ENCODE measurements at places on chromosomes 3 and 15.

DNA sequence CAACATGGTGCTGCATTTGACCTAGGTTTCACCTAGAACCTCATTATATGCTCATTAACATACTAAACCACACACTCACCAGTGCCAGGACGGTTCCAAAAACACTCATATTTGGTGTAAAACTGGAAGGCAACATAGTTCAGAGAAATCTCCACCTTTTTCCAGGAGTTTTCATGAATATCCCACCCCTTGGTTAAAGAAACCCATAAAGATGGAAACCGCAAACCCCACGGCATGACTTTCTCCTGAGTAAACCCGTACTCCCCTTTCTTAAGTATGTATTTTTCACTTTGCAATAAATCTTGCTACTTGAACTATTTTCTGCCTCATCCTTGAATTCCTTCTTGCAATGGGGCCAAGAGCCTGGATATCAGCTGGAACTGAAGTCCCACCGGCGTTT is 379.3 kb downstream of the MAGI1 start:
- DNase-seq: no peak

- DNase-seq: peak; percentile 69
These were observed 25.7 kb downstream of the FSIP1 start for GRCh38 chr15:39756806-39757522.

GRCh38 chr3:147462856-147463255 is 53.7 kb downstream of the ZIC1 start:
- no peak for DNase-seq

DNA sequence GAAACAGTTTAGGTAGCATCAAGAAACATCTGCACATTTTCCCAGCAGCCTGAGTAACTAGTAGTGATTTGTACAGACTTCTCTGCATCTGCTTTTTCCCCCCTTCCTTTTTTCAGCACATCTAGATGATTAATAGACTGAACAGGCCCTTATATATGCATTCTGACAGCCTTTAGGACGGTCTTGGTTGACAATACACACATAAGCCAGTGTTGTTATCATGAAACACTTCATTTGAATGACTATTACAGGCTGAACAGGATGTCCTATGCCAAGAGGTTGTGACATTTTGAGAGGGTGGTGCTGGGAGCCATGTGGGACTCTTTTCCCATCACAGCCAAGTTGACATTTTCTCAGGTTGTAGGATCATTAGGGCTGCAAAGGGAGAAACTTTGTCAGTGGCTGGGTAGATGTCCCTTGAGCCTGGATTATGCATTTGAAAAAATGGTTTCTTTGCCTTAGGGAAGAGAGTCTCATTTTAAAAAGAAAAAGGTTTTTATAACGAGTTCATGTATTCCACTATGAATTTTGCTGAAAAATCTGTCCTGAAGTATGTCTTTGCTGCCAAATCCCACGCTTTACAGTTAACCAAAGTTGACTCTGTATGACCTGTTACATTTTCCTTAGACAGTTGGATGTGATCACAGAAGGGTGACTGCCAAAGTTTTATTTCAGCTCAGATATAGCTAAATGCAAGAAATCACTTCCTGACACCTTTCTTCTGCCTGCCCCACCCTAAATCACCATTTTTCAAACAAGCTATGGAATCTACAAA is 73.7 kb downstream of the FILIP1L start:
- no peak for DNase-seq

GRCh38 chr15:81197688-81198281 is 1.1 kb downstream of the IL16 start:
- DNase-seq: no peak

All from T47D (cell line).